CD8-positive, alpha-beta memory T cell (primary cell): ENCODE measurements at places on chromosomes 1 and 21. TPM values are rescaled to one million over a fixed set of nuclear protein-coding genes. Genes with fewer than 3 reads are reported as not detected.

- no peaks in the 10 kb centered on the region for H3K27me3 ChIP-seq
- peaks cover 43% of the 10 kb centered on the region for H3K4me1 ChIP-seq
- H3K36me3 ChIP-seq = no peaks in the 10 kb centered on the region
- DNase-seq = no peak
Observed at GRCh38 chr1:204460346-204460745, 34.3 kb downstream of the PIK3C2B start.

Gene CLDN17
- not detected for total RNA-seq

DNA sequence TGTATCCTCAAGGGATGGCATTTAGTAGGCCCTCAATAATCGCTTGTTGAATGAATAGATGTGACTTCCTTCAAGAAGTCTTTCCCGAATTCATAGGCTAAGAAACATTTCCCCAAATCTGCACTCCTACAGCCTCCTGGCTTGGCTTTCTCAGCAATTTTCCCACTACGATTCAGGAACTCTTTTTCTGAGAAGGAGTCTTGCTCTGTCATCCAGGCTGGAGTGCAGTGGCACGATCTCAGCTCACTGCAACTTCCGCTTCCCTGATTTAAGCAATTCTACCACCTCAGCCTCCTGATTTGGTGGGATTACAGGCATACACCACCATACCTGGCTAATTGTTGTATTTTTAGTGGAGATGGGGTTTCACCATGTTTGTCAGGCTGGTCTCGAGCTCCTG, 37.9 kb upstream of the IFFO2 start:
- no peaks in the 10 kb centered on the region for H3K27me3 ChIP-seq
- no peaks in the 10 kb centered on the region for H3K36me3 ChIP-seq
- no peak overlapping the region for H3K27ac ChIP-seq

- H3K4me1 ChIP-seq = no peaks in the 10 kb centered on the region
- H3K4me3 ChIP-seq = no peak overlapping the region
- H3K36me3 ChIP-seq = no peaks in the 10 kb centered on the region
- no peak for DNase-seq
Observed at GRCh38 chr1:239322369-239322768, 64.0 kb upstream of the CHRM3 start.
